ENCODE measurements at places on chromosomes 7 and 10.
A peak's percentile ranks its signal among the peaks of the same experiment; 100 is the strongest.

DNA sequence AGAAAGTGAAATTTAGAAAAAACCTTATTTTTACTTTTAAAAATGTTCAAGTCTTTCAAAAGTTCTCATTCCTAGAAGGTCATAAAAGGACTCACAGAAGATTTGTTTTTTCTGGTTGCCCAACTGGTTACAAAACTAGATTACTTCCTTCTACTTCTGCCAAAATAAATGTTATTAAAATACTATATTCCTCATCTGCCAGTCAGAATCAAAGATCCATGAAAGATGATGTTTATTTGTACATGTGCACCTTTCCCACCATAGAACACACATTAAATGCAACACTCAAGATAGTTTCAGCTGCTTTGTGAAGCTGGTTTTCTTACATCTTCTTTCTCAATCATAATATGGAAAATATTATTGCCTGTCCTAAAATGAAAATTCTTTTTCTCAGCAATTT, 465.4 kb downstream of the ETV1 start:
- no peak for DNase-seq

- no peak for DNase-seq
These were observed 15.3 kb upstream of the TMEM248 start for GRCh38 chr7:66905689-66906088.

- DNase-seq, result no peak
These were observed 38.2 kb downstream of the HTR5A start for GRCh38 chr7:155108144-155108901.

DNA sequence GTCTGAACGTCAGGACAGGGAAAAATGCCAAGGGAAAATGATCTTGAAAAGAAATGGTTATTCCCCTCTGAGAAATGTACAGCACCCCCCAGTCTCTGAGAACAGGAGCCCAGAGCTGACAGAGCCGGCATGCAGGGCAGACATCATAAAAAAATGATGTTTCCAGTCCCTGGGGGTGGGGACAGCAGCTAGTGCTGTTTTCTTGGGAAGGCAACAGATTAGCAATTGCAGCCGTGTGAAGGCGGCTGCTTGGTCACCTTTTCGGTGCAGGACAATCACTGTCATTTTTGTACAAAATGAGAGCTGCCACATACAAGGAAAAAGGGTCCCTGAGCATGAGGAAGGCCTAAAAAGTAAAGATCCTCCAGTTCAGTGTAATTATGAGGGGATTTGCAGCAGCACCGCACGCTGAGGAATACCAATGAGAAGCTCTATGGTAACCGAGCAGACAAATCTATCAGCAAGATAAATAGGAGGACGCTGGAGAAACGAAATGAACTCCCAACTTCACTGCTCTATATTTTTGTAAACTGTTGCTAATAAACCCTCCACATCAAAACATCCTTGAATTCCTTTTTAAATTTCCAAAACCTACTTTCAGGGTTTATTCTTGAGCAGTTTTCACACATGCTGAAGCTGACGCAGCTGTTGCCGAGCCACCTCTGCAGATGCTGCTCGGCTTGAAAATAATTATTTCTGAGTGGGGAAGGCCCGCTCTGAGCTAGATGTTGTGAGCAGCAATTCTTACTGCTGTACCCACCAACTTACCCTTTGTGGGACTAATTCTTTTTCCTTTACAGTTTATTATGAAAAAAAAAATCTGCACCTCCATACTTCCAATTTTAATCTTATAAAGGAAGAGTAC, 98.2 kb upstream of the NEBL start:
- DNase-seq, result no peak

DNA sequence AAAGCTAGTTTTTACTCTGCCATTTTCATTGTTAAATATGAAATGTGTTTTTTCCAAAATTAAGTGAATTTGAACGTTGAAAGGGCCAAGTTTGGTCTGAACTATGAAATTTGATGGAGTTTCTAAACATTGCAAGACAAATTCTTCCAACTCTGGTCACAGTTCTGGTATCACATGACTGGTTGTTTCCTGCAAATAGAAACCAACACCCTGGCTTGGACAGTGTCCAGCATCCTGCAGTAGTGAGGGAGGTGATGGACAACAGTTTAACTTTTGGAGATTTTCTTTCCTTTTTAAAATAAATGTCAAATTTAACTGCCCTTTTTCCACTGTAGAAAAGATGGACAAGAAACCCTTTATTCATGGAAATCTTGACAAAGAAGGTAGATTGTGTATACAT, 54.8 kb upstream of the AGBL3 start:
- DNase-seq, result no peak

DNA sequence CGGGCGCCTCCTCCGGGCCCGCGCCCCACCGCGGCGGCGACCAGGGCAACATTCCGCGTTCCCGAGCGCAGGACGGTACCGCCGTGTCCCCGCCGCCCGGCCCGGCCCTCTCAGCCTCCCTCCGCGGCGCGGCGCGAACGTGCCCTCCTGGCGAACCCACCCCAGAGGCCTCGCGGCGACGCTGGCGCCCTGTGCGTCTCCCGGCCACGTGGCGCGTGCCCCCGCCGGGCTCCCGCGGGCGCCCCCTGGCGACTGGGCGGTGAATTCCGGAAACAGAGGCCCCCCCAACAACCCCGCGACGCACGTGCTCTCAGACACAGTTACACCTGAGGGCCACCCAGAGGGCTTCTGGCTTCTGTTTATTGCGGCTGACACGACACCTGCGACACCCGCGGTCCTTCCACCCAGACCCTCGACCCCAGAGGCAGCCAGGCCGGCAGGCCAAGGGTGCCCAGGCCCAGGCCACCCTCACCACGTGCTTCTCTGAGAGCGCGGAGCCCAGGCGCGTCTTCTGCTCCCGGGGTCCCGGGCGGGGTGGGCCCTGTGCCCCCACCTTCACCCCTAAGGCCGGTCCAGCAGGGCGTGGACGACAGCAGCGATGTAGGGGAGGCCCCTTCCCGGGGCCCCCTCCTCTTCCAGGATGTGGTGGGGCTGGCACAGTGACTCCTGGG, at the start of gene SAP25:
Gene SAP25, minus strand, starts transcription at position 210 of the 671 bp plus-strand sequence. Its CDS starts 158 bp downstream, at position 52.
- DNase-seq, result no peak

- DNase-seq, result peak; percentile 43
These were observed 149.8 kb upstream of the HDAC9 start for GRCh38 chr7:18345641-18346234.

- no peak for DNase-seq
These were observed 181.2 kb upstream of the ITGB1 start for GRCh38 chr10:33139181-33139646.

DNA sequence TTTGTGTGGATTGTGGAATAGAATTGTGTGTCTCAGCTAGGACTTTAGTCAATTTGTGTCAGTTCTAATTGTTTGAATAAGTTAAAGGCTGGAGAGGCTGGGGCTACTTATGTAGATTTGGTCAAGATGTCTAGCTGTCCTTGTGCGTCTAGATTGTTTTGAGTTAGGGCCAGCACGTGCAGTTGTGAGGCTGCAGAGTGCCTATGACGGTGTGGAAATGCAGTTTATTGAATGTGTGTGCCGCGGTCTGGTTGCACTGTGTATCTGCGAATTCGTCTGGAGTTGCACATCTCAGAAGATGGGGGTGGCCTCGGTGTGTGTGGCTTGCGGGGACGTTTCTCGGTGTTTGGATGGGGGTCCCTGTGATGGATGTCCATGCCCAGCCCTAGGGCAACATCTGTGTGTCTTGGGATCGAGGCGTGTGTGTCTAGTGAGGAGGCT, 10.2 kb downstream of the EMX2 start:
- no peak for DNase-seq

DNA sequence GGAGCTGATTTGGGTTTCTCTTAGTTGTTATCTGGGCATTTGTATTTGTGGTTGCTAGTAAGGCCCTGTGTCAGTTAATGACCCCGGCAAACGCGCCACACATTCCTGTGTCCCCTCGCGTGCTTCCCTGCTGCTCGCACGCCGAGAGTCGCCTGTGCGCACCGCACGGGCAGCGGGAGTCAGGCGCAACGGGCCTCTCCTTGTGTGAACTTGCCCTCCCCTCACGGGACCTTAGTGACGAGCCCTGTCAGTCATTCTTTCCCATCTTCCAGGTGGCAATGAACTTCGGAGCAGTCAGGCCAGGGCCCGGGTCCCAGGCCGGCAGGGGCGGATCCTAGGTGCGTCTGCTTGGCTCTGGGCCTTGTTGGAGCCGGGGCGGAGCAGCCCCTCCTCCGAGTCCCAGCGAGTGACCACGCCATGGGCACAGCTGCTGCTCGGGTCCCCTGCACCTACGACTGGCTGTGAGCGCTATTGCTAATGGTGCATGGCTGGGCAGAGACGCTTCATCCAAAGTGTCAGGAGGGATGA, 12.4 kb upstream of the PRKAR1B start:
- no peak for DNase-seq

DNA sequence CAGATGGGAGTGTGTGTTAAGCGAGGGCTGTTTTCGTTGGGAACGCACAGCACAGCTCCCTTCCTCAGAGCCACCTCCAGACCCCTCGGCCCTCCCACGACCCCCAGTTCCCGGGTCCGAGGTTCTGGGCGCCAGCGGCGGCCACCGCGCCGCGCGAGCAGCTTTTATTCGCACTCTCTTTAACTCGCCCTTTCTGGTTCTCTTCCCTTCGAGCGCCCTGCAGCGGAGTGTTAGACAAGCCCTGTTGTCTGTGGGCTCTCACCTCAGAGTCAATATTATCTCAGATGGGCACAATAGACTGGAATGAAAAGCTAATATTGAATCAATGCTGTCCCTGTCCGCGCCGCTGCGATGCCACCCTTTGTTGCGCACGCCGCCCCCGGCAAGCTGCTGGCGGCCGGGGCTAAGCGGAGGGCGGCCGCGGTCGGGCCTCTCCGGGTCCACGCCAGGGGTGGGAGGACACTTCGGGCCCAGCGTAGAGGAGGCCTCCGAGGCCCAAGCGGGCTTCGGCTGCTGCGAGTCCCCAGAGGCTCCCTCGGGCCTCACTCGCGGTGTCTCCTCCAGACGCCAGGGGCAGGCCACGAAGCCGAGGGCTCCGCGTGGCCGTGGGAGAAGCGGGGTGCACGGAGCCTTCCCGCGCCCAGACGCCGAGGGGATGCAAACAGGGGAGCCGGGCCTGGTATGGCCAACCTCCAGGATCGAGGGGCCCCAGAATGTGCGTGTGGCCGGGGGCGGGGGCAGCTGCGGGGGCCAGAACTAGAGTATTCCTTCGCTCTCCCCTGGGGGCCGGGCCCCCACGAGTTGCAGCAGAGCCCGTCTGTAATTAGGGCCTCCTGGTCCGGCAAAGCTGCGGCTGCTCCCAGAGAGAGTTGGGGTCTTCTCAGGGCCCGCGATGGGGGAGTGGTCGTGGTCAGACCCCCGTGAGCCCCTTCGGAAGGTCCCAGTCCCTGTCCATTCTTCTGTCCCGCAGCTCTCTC, 7.9 kb upstream of the EMX2 start:
- DNase-seq, result no peak

All from Panc1 (cell line).